Stimulated activated CD8-positive, alpha-beta memory T cell treated with anti-CD3 and anti-CD28 coated beads, Interleukin-7, amount 100 ng/mL, for 1 hour (primary cell): ENCODE measurements at places on chromosomes 12 and 14.

- no peak for DNase-seq
Measured at GRCh38 chr12:81953541-81953940, 194.4 kb upstream of the PPFIA2 start.

DNA sequence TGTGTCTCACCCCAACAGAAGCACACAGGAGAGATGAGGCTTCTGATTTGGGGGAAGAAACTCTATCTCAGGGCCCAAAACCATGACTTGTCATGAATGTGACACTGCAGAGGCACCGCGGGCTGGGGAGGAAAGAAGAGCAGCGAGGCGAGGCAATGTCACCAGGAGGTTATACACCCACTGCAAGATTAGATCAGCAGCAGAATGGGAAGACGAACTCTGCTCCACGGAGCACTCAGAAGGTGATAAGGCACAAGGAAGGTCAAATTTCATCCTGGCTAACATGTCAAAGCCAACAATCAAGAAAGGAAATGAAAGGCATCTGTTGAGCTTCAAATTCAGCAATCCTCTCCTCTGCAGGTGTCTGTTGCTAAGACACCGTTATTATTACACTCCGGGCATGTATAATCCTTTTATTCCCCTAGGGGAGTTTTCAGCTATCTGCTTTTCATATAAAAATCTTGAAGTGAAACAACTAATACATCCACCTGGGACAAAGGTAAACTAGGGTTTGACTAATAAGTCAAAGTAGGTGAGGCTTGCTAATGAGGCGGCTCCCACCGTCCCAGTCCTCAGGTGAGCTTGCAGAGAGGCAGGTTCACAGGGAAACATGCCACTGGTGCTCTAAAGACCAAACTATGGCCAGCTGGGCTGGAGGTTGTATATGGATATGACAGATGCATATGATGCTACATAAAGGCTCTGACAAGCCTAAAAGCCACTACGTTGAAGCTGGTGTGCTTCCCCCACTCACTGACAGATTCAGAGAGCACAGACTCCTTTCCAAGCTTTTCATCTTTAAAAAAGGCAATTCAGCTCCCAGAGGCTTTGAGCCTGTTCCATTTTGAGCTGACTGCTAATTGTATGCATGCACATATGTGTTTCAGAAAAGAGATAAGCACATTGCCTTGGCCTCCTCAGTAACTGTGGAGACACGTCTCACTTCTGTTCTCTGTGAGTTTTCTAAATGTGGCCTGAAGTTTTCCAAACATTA lies 221.2 kb downstream of the NELL2 start:
- no peak for DNase-seq

GRCh38 chr14:63727231-63727735 lies 582 bp downstream of the SGPP1 start:
- no peak for DNase-seq

- no peak for DNase-seq
Measured at GRCh38 chr12:10147714-10148403, 17.9 kb upstream of the CLEC7A start.

DNA sequence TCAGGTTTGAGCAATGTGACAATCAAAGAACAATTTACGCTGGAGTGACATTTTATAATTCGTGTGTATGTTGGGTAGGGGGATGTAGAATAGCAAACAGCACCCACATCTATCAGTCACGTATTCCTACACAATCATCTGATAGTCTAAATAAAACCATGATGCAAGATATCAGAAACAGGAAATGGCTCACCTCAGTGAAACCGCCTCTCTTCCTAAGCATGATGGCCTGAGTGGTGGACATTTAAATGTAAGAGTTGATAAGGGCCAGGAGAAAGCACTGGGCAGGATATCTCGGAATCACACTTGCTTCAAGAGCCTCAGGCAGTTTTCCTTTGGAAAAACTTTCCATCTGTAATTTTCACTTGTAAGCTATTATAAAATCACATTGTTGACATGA lies 128.2 kb downstream of the GRIP1 start:
- no peak for DNase-seq

DNA sequence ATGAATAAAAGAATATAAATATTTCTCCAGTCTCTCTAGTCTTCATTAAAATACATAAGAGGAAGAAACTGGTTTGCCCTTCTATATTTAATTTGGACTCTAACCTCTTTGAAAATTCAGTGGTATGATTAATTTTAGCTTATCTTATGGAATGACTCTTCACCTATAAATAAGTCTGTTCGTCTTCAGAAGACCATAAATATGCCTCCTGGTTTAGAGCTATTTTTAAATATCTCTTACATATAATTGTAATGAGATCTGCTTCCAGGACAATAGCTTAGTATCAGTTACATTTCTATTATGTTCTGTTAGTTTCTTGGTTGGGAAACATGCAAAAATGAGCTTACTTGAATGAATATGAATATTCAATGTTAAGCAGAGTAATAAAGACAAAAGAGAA lies 257.5 kb upstream of the HMGA2 start:
- DNase-seq: no peak

GRCh38 chr12:57821474-57822214 lies 3.1 kb upstream of the AVIL start:
- no peak for DNase-seq

DNA sequence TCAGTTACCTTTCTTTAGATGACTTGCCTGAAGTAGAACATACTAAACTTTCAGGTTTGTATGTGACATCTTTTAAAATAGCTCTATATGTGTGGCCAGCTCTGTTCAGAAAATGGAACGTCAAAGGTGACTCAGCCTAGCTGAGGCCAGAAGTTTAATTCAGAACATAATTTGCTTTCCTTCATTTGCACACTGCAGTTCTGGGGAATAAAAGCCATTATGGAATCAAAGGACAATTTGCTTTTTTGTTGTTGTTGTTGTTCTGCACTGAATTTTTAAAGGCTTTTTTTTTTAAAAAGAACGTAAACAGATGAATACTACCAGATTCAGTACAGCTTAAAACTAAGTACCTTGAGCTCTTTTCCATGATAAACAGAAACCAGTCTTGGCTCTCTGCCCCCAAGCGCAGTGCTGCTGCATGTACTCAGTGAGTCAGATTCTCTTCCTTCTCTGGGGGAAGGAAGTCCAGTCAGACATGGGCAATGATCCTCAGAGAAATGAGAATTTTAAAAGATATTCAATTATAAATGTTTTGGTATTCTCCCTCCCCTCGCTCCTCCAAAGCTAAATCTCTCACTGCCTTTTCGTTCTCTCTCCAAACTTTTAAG lies 644.2 kb downstream of the NOVA1 start:
- no peak for DNase-seq

- no peak for DNase-seq
Measured at GRCh38 chr14:89325959-89326358, 91.1 kb downstream of the FOXN3 start.

DNA sequence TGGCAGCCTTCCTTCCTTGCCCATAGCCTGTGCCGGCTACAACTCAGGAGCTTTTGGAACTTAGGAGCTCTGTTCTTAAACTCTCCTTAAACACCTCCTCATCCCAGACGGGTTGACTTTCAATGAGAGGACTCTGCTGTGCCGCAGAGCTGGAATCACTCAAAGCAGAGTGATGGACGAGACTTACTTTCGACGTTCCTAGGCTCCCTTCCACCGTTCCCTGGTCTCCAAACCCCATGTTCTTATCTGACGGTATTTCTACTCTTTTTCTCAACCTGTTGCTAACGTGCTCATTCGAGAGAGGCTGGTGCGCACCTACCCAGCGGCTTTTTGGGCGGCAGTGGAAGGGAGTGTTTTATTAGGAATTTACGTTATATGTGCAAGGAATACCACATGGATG lies 232.7 kb downstream of the CACNA1C start:
- no peak for DNase-seq
